Fibroblast of lung (primary cell): ENCODE measurements at places on chromosomes 3 and 15. TPM values are rescaled to one million over a fixed set of nuclear protein-coding genes. Genes with fewer than 3 reads are reported as not detected.

Gene VIPR1
- not detected in 2 replicates for total RNA-seq

DNA sequence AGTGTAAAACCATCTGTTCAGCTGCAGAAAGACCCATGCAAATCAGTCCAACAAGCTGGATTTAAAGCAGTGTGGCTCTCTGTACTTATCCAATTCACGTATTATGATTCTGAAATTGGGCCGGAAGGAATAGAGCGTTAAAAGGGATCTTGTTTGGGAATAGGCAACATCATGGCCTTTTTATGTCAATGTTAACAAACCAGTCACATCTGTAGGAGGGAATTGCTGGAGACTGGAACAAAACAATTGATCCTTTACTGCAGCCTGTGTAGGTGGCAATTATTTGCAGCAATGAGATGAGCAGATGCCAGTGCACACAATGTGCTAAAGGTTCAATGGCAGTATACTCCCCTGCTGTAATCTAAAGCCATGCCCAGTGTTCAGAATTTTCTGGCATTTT, 887.4 kb upstream of the ROBO1 start:
- no peak overlapping the region for H3K4me3 ChIP-seq
- H3K4me1 ChIP-seq: no peaks in the 10 kb centered on the region
- no peak for DNase-seq
- no peaks in the 10 kb centered on the region for H3K36me3 ChIP-seq
- H3K27ac ChIP-seq: no peak overlapping the region

Gene RTP1
- total RNA-seq: under 0.01 TPM in 1 of 2 replicates, not detected in the other

DNA sequence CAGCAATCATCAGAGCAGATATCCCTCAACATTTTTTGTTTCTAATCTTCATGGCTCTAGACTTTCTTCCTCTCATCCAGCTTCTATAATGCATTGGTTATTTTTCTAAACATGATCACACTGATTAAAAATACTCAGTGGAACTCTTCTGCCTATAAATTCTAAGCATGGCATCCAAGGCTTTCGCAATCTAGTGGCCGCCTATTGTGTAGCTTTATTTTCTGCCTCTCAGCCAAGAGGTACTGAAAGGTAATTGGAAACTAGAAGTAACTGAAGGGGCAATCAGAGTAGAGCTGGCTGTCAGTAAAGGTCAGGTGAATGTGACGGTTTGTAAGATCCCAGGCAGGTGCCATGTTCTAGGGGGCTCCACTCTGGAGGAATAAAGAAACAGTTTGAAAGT, 33.4 kb downstream of the OXSM start:
- H3K4me1 ChIP-seq: peaks cover 8% of the 10 kb centered on the region
- DNase-seq: no peak
- H3K27ac ChIP-seq: no peak overlapping the region

DNA sequence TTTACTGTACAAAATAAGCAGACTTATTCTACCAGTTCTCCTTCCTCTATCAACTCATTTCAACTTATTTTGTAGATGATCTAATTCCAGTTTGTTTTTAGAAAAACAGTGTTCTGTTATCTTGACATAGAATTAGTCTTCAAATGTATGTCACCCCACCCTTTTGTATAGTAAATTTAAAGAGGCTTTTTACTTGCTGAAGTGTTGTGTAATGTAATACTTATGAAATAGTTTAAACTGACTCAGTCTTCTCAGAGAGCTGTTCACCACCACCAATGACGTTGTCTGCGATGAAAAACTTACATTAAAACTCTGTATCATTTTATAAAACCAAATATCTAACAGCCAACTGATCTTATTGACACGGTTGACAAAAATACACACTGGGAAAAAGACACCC, 82.9 kb downstream of the RAP2B start:
- H3K27ac ChIP-seq: no peak overlapping the region
- no peaks in the 10 kb centered on the region for H3K36me3 ChIP-seq
- H3K27me3 ChIP-seq: no peaks in the 10 kb centered on the region
- H3K4me1 ChIP-seq: peaks cover 8% of the 10 kb centered on the region
- no peak for DNase-seq

DNA sequence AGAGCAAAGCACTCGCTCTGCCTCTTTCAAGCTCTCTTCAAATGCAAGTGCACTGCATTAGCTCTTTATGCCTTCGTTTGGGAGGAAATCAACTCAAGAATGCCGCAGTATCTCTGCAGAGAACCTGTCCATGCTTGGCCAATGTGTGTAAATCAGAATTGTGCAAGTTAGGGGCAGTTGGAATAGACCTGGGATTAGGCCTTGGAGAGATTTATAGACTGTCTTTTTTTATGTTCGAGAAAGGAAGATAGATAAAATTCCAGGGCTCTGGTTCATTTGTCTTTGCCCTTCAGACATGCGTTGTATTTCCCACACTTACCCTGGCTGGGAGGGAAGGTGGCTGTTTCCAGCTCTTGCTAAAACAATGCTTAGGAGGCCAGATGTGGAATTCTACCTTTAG, 163.7 kb downstream of the MOBP start:
- H3K27ac ChIP-seq: no peak overlapping the region
- H3K4me1 ChIP-seq: no peaks in the 10 kb centered on the region
- H3K27me3 ChIP-seq: no peaks in the 10 kb centered on the region
- H3K4me3 ChIP-seq: no peak overlapping the region
- H3K36me3 ChIP-seq: no peaks in the 10 kb centered on the region
- DNase-seq: no peak

- DNase-seq: peak; percentile 15
- no peaks in the 10 kb centered on the region for H3K4me1 ChIP-seq
- no peaks in the 10 kb centered on the region for H3K27me3 ChIP-seq
- H3K36me3 ChIP-seq: no peaks in the 10 kb centered on the region
Observed at GRCh38 chr3:133136114-133137041, 98.2 kb downstream of the TMEM108 start.

DNA sequence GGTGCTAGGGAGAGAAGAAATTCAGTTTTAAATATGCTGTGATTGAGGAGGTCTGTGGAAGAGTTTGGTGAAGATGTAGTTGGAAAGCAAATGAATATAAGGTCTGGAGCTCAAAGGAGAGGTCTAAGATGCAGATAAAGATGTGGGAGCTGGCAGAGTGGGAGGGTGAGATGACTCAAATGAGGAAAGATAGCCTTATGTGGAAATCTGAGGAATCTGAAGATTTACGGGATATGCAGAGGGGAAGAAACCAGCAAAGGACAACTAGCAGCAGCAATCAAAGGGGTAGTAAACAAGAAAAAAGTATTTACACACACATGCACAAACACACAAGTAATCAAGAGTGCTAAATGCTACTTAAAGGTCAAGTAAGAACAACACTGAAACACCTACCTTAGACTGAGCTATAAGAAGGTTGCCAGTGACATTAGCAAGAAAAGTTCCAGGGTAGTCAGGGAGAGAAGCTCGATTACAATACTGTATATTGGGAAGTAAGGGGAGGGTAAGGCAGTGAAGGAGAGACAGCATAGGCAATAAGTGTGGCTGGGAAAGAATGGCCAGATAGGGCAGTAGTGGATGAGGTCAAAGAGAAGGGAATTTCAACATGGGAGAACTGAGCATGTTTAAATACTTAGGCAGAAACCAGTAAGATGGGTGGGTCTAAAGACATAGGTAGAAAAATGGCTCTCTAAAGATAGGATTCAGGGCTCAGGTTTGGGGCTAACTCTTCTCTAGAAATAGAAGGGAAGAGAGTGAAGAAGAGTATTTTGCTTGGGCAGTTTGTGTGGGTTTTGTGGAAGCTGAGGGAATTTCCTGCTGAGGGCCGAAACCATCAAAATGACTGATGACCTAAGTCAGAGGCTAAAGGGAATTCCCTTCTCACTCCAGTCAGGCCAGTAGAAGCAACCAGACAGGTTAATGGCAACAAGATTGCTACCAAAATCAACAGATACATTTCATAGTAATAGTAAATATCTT, 8.9 kb downstream of the CMTM6 start:
- H3K36me3 ChIP-seq: no peaks in the 10 kb centered on the region
- no peak overlapping the region for H3K27ac ChIP-seq
- H3K4me1 ChIP-seq: no peaks in the 10 kb centered on the region
- no peak for DNase-seq

GRCh38 chr3:146550743-146551510, 6.5 kb upstream of the PLSCR1 start:
- H3K4me1 ChIP-seq: peaks cover 11% of the 10 kb centered on the region
- peak overlapping the region; percentile 23 for H3K27ac ChIP-seq
- peak; percentile 96 for DNase-seq
- no peaks in the 10 kb centered on the region for H3K27me3 ChIP-seq
- no peak overlapping the region for H3K4me3 ChIP-seq
- H3K36me3 ChIP-seq: no peaks in the 10 kb centered on the region

DNA sequence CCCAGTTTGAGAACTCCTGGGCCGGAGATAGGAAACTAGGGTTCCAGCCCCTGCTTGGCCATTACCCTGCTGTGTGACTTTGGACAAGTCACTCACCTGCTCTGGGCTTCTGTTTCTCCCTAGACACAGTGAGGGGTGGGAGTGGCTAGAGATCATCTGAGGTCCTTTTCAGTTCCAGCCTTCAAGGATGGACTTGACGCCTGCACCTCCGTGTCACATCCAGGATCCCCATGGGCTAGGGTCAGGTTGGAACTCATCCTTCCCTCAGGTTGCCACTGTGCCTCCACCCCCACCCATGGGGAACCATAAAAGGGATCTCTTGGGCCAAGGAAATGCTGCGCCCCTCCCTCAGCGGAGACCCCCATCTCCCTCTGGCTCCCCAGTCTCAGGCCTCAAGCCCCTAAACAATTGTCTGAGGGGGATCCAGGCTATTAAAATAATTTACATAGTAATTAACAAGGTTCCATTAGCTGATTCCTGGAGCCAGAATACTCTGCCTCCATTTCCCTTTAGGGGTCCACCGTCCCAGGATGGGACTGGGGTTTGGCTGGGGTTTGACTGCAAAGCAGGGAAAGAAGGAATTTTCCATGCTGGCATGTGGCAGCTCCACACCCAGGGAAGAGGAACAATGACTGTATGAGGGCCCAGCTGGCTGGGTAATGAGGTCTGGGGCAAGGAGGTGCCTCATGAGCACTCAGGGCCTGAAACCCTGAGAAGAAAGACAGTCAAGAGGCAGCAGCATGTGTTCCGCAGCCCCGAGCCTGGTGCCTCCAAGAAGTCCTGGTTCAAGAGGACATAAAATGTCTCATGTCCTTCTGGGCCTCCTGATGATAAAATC, 177.7 kb downstream of the SMAD6 start:
- H3K27me3 ChIP-seq: no peaks in the 10 kb centered on the region
- H3K4me3 ChIP-seq: no peak overlapping the region
- no peak overlapping the region for H3K27ac ChIP-seq
- DNase-seq: no peak

GRCh38 chr3:158776531-158776930, 25.3 kb upstream of the MFSD1 start:
- DNase-seq: no peak
- H3K36me3 ChIP-seq: no peaks in the 10 kb centered on the region
- H3K4me1 ChIP-seq: peaks cover 12% of the 10 kb centered on the region
- H3K27me3 ChIP-seq: no peaks in the 10 kb centered on the region

Gene TRIM42
- total RNA-seq: not detected in 2 replicates

Gene MAP2K1
- 26.2 and 32.9 TPM in 2 replicates for total RNA-seq
